ENCODE measurements at places on chromosomes 4 and X.

- DNase-seq = no peak
Observed at GRCh38 chr4:3716631-3717235, 49.5 kb upstream of the ADRA2C start.

GRCh38 chr4:126180642-126181041, 865.9 kb downstream of the FAT4 start:
- no peak for DNase-seq

- DNase-seq = no peak
Observed at GRCh38 chrX:138150709-138151108, 560.8 kb downstream of the FGF13 start.

- no peak for DNase-seq
Observed at GRCh38 chrX:826448-826847, 195.9 kb downstream of the SHOX start.

DNA sequence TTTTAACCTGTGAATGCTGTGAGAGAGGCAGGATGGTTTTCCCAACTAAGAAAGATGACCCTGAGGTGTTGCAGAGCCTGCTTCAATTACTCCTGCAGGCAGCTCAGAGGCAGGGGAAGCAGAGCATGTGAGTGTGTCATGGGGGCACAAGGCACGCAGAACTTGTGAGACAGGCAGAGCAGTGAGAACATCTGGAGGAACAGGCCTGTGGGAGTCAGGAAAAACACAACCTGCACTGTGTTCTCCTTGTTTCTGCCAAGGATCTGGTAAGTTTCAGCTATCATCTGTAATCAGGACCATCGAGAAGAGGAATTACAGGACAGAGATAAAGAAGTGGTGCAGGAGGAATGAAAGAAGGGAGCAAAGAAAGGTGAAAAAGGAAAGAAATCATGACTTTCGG, 741.8 kb upstream of the INTU start:
- no peak for DNase-seq

GRCh38 chr4:57866468-57867171, 756.4 kb upstream of the IGFBP7 start:
- no peak for DNase-seq

- DNase-seq = no peak
Observed at GRCh38 chrX:102840871-102841705, 96.0 kb upstream of the RAB40AL start.

DNA sequence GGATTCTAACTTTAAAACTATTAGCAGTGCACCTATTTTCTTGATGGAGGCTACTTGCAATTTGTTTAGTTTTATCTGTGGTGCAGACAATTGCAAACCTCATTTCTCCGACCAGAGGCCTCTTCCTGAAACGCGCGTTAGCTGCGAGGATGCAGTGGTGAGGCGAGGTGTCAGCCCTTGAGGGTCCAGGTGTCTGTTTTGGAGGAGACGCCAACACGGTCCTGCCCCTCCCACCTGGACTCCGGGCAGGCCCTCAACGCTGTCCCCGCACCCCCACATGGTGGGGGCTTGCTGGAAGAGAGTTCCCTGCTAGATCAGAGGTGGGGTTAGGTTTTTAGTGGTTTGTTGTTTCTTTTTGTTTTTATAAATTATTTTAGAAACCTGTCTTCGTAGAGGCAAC, 34.4 kb downstream of the PCGF3 start:
- DNase-seq = no peak

DNA sequence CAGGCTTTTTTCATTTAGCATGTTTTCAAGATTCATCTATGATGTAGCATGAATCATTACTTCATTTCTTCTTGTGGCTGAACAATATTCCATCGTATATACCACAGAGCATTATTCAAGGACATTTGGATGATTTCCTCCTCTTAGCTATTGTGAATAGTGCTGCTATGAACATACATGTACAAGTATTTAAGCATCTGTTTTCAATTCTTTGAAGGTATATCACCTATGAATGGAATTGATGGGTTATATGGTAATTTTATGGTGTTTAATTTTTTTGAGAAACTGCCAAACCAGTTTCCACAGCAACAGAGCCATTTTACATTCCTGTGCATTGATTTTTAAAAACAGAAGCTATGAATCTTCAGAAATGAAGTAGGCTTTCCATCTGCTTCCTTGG, 36.1 kb upstream of the WDR19 start:
- DNase-seq = no peak

DNA sequence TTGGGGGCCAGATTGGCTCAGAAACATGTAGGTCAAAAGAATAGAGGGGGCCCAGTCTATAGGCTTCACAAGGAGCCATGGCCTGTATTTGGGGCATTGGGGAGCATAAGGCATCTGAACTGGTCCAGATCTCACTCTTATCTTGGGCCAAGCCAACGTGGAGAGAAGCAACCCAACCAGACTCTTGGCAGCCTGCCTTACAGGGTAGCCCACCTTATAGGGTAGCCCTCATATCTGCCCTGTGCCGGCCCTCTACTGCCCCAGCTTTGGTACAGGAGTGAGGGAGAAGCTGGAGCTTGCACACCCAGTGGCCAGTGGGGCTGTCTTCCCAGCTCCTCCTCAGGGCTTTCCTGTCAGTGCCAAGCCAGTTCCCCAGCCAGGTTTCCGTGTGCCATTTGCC, 142.2 kb downstream of the AMMECR1 start:
- no peak for DNase-seq

DNA sequence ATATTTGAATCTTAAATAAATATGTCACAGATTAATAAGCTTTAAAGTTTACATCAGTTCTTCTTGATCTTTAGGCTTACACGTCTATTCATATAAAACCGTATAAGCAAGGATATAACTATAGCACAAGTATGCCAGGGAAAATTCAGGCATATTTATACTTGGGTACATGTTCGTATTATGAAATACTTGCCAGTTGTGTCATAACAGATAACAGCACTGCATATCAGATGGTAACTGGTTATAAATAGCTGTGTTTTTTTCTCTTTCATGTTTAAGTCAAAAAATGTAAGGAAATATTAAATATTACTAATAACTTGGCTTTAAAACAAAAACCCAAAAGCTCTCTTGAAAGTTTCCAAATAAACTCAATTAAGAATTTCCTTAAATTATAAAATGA, 17.5 kb downstream of the BRWD3 start:
- no peak for DNase-seq

DNA sequence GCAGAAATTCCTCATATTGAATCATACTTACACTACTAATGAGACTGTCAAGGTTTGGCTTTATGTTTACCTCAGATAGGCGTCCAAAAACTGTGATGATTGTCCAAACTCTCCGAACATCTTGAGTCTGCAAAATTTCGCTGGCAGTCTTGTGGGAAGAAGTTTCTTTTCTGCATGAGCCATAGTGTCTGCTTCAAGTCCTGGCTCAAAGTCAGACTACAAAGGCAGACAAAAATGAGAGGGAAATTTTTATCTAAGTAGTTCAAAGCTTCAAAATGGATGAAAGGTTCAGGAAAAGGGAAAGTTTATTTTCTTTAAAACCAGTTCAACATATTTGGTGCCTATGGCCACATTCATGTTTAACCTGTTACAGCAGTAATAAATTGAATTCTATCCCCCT, 40.7 kb downstream of the PALLD start:
- no peak for DNase-seq

DNA sequence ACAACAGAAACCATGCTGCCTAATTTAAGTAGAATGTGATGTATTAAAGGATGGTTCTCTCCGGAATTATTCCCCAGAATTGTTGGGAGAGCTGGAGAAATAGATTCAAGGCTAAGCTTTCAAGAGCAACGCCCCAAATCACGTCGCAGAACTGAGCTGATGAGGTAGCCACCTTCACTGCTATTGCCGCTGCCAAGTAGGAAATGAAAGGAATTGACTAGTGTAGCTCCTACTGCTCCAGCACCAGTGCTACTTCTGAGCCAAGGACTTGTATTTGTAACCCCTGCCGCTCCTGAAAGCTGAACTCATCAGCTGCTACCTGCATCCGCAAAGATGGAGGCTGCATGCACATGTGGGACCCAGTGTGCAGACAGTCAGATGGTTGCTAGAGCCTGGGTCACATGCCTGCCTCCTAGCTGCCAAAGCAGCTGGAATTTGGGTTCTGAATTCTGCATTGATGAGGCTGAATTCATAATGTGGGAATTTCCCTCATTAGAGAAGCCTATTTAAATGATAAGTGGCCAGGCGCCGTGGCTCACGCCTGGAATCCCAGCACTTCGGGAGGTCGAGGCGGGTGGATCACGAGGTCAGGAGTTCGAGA, 173.9 kb downstream of the PDGFRA start:
- DNase-seq = no peak

DNA sequence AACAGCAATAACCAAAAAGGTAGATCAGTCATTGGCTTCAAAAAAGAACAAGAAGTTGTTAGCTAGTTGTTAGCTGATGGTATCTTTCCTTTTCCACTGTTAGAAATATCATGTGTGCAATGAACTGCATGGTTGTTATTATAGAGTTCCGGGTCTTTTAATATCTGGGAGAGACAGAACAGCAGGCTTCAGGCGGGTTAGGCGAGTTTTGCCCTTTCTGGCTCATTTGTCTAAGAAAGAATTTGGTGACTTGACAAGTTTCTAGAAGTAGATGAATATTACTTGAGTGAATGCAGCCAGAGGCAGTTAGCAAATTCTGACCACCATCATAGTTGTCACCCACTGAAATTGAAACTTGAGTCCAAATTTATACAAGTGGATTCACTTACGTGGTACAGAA, 88.9 kb upstream of the MID1 start:
- no peak for DNase-seq

GRCh38 chr4:39044956-39045826, 13.0 kb upstream of the TMEM156 start:
- no peak for DNase-seq

- no peak for DNase-seq
Observed at GRCh38 chr4:100087743-100088142, 102.5 kb downstream of the DDIT4L start.

GRCh38 chrX:12891915-12892506, 14.4 kb upstream of the TLR8 start:
- no peak for DNase-seq

- no peak for DNase-seq
Observed at GRCh38 chrX:50068285-50068563, 132.6 kb downstream of the AKAP4 start.

DNA sequence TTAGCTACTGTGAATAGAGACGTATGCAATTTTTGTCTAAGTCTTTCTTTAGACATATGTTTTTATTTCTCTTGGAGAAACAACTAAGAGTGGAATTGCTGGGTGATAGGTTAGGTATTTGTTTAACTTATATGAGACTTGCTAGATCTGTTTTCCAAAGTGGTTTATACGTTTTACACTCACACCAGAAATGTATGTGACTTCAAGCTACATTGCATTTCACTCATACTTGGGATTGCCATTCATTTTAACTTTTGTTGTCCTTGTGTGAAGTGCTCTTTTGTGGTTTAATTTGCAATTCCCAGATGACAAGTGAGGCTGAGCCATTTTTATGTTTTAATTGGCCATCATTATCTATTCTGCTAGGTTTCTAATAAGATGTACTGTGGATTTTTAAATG, 817.2 kb downstream of the GLUD2 start:
- DNase-seq = no peak

DNA sequence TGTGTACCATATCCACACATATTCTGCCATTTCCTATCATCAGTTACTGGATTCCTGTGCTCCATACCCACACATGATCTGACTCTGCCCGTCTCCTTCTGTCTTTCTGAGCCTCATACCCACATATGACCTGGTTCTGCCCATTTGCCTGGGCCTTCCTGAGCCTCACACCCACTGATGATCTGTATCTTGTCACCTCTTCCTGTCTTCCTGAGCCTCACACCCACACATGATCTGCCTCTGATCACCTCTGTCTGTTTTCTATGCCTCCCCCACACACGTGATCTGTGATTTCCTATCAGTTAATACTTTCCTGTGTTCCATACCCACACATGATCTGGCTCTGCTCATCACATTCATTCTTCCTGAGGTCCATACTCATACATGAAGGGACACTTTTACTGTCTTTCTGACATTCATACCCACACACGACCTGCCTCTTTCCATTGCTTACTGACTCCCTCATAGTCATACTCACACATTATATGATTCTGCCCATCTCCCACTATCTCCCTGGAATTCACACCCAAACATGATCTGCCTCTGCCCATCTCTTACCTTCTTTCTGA, 32.5 kb downstream of the SCML1 start:
- DNase-seq = no peak

GRCh38 chr4:114109776-114110175, 130.3 kb upstream of the ARSJ start:
- DNase-seq = no peak

GRCh38 chrX:25144043-25144940, 128.5 kb upstream of the ARX start:
- no peak for DNase-seq

DNA sequence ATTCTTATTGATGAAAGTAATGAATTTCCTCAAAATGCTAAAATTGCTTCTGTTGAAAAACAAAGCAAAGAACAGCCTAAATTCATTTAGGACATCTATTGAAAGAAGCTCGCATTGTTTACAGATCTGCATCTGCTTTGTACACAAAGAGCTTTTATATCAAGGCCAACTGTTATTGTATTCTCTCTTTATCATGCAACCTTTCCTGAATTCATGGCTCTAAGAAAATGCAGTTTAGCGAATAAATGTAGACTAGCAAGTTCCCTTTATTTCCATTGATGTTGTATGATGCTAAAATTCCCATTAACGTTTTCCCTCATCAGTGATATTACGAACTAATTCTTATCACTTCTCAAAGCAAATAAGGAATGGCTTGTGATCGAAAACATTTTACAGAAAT, 446.3 kb downstream of the MID1IP1 start:
- DNase-seq = no peak

- DNase-seq = no peak
Observed at GRCh38 chr4:26420438-26420837, 69.8 kb downstream of the CCKAR start.

DNA sequence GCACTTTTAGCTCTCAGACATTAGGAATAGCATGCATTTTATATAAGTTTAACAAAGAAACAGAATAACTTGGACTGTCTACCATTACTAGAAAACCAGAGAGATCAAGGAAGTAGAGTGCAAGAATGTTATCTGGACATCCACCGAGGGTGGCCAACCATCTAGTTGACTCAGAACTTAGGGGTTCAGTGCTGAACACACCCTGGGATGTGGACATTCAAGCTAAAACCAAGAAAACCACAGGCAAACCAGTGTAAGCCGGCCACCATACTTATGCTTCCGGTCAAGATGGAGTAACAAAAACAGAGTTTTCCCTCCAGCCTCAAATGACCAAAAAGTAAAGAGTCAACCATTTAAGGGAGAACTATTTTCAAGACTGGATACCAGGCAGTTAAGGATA, 181.4 kb upstream of the MXRA5 start:
- no peak for DNase-seq

- DNase-seq = no peak
Observed at GRCh38 chr4:158810487-158811215, 41.8 kb downstream of the FNIP2 start.

DNA sequence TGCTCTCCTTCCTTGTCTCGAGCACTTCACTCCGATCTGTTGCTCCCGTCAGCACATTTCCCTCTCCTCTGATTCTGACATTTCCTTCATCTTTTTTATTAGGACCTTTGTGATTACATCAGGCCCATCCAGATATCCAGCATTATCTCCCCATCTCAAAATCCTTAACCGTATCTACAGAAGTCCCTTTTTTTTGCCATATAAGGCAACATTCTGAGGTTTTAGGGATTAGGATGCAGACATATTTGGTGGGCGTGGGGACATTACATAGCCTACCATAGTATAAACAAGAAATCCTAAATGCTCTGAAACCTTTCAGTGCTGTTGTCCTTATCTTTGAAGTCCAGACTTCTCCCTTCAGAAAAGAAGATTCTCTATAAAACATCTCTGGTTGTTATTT, 505.0 kb upstream of the PITX2 start:
- DNase-seq = no peak
